ENCODE measurements at places on chromosomes 16 and 17. TPM values are rescaled to one million over a fixed set of nuclear protein-coding genes. Genes with fewer than 3 reads are reported as not detected.

Gene ABCC12
- total RNA-seq = not detected

Gene PRSS22
- not detected for total RNA-seq

Gene SCGB1C2
- total RNA-seq = not detected

Gene C16orf89
- not detected for total RNA-seq

Gene MARVELD3
- total RNA-seq = not detected

Gene PRSS53
- 4.5 TPM for total RNA-seq

Gene C16orf78
- not detected for total RNA-seq

Gene FOXN1
- total RNA-seq = not detected

Gene KRTAP3-3
- not detected for total RNA-seq

Gene TMEM88
- total RNA-seq = 39.2 TPM

Gene SOX9
- not detected for total RNA-seq

Gene CES4A
- total RNA-seq = 5.4 TPM

Gene DGKE
- 22.9 TPM for total RNA-seq

Gene TPPP3
- total RNA-seq = 1.3 TPM

Gene PRR15L
- total RNA-seq = not detected

Gene OMG
- total RNA-seq = not detected

Gene MAPT
- total RNA-seq = 0.51 TPM

Gene PRAC1
- total RNA-seq = not detected

Gene SLFN12
- 42.6 TPM for total RNA-seq
